Activated CD8-positive, alpha-beta memory T cell treated with anti-CD3 and anti-CD28 coated beads for 48 hours (primary cell): ENCODE measurements at places on chromosomes 16 and 17.
A peak's percentile ranks its signal among the peaks of the same experiment; 100 is the strongest.

DNA sequence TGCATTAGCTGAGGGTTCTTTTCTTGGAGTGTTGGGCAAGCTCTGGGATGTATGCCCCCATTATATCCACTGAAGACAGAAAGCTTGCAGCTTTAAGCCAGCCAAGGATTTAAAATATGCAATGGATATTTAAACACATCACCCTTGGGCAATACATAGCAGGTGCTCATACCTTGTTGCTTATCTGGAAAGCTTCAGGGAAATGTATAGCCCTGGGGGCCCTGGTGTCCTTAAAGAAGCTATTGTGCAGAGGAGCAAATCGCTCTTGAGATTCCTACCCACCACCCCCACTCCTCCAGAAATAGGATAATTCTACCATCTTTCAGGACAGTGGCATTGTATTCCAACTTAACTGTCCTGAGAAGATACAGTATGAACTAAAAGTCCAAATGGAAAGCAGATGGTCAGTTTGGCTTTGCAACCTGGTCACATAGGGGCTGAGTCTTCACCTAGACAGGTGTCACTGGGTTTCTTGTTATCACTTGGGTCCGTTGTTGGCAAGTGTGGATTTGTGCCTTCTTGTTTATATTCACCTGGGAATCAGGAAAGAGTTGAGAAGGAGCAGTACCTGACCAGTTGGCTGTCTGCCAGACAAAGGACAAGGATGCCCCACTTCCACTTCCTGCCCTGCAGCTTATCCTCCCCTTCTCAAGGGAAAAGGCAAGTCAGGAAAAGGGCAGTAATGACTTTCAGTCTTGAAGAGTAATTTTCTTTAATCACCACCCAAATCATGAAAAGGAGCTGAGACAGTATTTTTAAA lies 3.4 kb downstream of the ANKRD40CL start:
- DNase-seq, result no peak

DNA sequence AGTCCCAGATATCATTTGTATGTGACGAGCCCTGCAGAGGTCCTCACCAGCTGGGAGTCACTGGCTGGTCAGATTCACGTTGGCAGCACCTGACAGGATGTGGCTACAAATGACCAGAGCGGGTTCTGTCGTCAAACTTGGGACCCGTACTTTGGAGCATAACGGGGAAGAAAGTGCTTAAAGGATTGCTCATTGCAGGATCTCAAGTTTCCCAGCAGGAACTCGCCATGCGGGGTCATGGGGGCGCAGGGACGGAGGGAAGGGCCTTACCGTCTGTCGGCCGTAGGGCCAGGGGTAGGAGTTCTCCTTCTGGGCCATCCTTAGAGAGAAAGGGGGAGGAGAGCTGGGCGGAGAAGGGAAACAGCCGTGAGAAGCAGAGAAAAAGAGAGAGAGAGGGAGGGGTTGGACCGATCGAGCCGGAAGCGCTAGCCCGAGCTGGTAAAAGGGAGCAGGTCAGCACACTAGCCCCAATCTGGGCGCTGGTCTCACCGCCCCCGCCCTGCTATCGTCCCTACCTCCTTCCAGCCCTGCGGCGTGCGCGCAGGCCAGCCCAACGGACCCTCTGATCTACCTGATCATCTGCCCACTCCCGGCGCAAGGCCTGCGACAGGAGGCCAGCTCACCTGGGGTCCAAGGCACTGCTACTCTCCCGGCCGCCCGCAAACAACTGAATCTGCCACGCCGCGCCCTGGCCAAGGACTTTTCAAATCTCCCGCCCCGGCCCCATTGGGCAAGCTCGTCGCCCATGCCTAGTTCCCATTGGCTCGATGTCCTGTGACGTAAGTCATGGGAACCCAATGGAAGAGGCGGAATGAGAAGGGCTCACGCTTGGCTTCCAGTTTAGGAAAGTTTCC lies at the start of gene AURKB:
TSS of gene AURKB (minus strand) at position 669 of the 854 bp plus-strand sequence. CDS start at position 318, 351 bp downstream.
- peak; percentile 78 for DNase-seq

DNA sequence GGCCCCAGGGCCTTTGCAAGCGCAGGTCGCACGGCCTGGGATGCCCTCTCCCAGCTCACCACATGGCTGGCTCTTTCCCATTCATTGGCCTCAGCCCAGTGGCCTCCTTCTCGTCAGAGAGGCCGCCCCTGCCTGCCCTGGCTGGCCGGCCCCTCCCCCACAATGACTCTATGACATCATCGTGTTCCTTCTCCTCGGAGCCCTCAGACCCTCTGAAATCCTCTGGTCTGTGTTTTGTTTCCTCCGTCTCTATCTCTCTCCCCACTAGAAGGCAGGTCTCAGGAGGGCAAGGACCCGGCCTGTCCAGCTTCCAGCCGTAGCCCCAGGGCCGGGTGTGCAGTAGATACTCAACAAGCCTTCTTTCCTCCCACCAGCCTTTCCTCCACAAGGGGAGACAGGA lies 164.8 kb upstream of the FOXF1 start:
- no peak for DNase-seq

DNA sequence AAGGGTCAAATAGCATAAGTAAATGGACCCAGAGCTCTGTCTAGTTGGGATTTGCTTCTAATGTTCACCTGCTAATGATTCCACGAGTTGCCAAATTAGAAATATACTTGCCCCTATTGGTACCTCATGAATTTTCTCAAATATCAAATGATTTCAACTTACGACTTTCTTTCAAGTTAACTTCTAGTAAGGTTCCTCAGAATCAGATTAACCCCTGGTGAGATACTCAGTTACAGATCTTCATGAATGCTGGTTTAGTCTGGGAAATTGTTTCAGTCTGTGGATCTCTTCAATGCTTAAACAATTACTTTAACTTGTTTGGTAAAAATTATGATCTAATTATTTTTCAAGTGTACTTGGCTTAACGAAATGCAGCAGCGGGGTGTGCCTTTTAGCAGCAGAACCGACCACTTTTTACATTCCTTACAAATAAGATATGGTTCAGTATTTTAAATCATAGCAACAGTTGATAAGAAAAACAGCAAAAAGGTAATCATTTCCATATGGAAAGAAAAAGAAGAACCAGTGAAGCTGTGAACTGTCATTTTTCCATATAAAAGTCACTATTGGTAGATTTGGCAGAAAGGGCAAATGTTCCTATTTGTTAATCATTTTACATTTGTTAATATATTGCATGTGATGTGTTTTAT lies 34.5 kb downstream of the TUBD1 start:
- no peak for DNase-seq

GRCh38 chr16:24753000-24753399 lies 23.5 kb downstream of the TNRC6A start:
- no peak for DNase-seq

DNA sequence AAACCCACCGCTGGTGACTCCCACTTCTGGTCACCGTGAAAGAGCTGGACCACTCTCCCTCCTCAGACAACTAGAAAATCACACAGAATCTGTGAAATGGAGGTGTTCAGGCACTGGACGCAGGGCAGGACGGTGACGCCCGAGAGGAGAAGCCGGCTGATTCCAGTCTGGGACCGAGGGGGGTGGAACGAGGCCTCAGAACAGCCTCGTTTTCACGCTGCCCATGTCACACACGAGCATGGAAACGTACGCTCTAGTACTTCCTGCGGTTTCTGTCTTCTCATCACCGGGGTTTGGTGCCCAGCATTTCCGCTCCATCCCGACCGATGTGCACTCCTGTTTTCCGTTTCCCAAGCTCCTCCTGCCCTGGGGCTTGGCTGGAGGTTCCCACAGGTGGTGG lies 101.8 kb upstream of the METRNL start:
- DNase-seq, result no peak

DNA sequence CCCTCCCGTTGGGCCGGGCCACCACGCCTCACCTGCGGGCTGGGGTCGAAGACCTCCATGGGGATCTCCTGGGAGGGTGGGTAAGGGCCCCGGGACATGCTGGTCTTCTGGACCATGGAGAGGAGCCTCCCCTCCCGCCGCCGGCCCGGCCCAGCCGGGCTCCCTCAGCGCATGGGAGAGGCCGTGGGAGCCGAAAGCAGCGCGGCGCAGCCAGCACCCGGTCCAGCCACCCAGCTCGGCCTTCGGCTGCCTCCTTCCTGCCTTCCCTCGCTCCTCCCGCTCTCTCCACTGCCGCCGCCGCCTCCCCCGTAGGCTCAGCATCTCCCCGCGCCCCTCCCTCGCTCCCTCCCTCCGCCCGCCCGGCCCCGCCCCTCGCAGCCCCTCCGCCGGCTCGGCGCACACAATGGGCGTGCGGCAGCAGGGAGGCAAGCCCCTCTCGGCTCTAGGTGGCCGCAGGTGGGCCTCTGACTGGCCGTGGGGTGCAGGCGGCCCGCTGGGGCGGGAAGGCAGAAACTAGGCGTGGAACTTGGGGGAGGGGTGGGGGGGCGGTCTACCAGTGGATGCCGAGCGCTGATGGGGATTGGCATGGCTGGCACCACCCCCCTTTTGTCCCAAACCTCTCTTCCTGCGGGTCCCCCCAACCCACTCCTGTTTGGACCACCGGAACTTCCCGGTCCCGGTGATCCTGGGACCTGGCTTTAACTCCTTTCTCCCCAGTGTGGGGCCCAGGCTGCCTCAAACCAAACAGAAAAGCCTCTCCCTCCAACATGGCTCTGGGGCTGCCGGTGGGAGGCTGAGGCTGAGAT lies at the start of gene CACNB1:
TSS of gene CACNB1 (minus strand) at position 290 of the 806 bp plus-strand sequence. CDS start at position 116, 174 bp downstream.
- DNase-seq, result peak; percentile 54

GRCh38 chr16:85461814-85462713 lies 151.1 kb upstream of the GSE1 start:
- DNase-seq, result no peak

DNA sequence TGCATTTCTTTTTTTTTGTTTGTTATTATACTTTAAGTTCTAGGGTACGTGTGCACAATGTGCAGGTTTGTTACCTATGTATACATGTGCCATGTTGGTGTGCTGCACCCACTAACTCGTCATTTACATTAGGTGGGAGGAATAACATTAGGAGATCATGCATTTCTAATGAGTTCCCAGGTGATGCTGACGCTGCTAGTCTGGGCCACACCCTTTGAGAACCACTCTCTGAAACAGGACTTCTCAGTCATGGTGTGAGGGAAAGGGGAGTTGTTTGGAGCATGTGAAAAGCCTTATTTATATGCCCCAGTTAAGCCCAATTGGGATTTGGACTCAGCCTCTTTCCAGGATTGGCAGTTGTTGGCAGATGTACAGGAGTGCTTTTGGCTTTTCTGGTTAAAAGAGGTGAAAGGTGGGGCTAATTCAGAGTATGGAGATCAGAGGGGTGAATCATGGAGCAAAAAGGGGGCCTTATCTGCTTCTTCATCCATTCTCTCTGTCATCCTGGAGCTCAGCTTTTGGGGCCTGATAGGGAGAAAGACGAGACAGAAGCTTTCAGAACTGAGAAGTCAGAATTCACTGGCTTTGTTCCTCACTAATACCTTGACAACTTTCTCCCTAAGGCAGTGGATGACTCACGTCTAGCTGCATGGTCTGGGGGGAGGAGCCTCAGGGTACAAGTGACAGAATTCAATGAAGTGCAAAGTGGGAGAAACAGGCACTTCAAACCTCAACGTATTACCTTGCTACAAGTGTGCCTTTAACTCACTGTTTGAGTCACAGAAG lies 180.0 kb upstream of the CACNG3 start:
- DNase-seq, result no peak

DNA sequence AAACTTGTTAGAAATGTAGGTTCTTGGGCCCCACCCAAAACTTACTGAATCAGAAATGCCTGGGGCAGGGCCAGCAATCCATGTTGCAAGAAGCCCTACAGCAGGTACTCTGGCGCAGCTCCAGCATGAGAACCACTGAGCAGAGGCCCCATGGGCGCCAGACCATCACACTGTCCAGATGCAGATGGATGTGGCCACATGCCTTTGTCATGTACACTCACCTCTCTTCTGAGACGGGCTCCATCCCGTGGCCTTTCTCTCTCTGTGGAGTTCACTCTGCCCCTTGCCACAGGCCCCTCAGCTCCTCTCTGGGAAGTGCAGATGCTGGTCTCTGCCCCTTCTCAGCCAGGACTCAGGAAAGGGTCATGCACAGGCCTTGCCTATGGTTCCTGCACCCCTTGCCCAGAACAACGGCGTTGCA lies 2.3 kb upstream of the CCNF start:
- DNase-seq, result no peak

- no peak for DNase-seq
Measured at GRCh38 chr17:80844418-80844990, 147.1 kb upstream of the CHMP6 start.

GRCh38 chr16:50838885-50839284 lies 97.0 kb downstream of the CYLD start:
- DNase-seq, result no peak

GRCh38 chr17:46129302-46129701 lies 63.9 kb downstream of the KANSL1 start:
- DNase-seq, result no peak

DNA sequence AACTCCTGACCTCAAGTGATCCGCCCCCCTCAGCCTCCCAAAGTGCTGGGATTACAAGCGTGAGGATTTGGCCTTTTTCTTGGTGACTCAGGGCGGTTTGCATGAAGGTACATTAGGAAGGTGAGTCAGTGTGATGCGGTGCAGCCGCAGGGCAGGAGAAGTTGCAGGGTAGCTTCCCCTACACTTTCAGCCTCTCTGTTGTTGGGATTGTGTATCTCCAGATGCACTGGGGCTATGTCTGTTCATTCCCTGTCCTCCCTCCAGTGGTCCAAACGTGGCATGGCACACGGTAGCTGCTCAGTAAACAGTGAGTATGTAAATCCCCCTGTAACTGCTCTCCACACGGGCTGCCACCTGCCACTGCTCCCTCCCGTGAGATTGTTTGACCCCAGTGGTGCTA lies 109.1 kb upstream of the CDC42EP4 start:
- no peak for DNase-seq

GRCh38 chr17:28726627-28727491 lies 826 bp upstream of the TLCD1 start:
- DNase-seq, result no peak
